ENCODE measurements at places on chromosomes 7 and 10. TPM values are rescaled to one million over a fixed set of nuclear protein-coding genes. Genes with fewer than 3 reads are reported as not detected.

EPHA1 gene
- 23.5 TPM for polyA plus RNA-seq

NACAD gene
- polyA plus RNA-seq, result 10.0 TPM

GRCh38 chr10:68440898-68441297 is 30.9 kb downstream of the DNA2 start:
- no peak for DNase-seq

DNA sequence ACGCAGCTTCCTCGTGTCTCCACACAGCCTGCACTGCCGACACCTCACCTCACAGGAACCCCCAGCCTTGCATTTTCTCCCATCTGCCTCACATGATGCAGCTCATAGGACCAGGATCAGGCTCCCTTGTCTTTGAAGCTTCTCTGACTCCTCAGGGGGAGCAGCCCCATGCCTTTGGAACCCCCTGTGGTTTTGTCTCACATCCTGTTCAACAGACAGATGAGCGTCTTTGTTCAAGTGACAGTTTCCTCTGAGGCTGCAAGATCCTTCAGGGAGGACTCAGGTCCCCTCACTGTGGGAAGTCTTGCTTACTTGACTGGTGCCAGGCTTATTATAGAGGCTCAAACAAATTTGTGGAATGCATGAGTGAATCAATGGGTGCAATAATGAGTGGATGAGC is 667.1 kb downstream of the INHBA start:
- DNase-seq, result no peak

DNA sequence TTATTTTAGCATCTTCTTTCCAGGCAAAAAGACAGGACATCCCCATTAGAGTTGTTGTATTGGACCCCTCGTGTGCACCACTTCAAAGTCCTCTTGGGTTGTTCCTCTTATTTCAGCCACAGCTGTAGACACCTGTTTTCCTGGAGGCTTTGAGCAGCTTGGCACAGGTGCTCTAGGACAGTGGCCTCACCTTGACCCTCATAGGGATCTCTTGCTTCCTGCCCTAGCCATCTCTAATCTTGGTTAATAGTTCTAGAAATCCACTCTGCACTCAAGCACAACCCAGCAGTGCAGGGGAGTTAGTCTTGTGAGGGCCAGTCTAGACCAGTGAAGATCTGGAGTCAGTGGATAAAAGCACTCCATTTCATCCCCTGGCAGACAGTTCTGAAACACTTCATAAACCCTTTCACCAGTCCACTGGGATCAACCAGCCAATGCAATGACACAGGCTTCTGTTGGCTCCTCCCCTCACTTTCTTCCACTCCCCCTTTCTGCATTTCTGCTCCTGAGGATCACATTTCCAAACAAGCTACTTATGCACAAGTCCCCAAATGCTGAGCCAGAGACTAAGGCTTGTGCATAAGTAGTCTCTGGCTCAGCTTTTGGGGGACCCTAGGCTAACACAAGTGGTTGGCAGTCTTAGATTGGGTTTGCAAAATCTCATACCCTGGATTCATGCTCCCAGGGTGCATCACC is 131.5 kb upstream of the LAMB4 start:
- no peak for DNase-seq

PDE6C gene
- polyA plus RNA-seq, result 2.5 TPM

DNA sequence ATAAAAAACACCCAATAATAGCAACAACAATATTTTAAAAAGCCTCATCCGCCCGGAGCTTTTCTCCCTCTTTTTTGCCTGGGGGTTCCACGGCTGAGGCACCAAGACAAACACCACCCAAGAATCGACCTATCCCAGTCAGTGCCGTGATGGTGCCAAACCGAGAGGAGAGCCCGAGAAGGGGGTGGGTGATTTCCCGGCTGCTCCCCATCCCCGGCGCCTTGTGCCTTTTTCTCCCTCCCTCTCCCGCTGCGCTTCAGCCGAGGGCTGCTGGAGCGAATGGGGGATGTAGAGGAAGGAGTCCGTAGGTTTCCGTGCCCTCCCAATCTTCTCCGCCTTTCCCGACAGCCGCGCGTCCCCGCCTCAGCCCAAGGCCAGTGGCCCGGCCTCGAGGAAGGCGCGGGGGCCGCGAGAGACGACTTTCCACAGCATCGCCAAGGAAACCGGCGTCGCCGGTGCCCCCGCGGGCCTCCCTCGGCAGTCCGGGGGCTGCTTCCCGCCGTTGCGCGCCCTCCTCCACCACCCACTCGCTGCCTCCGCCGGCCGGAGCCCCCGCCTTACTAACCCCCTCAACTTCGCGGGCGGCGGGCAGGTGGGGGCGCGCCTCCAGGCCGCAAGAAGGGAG is 1.3 kb downstream of the EGR2 start:
- DNase-seq, result no peak

- DNase-seq, result no peak
These were observed 724.5 kb downstream of the GRID1 start for GRCh38 chr10:85642082-85642420.

GRCh38 chr10:83083831-83084230 is 1055.5 kb upstream of the GHITM start:
- DNase-seq, result peak; percentile 6

DNA sequence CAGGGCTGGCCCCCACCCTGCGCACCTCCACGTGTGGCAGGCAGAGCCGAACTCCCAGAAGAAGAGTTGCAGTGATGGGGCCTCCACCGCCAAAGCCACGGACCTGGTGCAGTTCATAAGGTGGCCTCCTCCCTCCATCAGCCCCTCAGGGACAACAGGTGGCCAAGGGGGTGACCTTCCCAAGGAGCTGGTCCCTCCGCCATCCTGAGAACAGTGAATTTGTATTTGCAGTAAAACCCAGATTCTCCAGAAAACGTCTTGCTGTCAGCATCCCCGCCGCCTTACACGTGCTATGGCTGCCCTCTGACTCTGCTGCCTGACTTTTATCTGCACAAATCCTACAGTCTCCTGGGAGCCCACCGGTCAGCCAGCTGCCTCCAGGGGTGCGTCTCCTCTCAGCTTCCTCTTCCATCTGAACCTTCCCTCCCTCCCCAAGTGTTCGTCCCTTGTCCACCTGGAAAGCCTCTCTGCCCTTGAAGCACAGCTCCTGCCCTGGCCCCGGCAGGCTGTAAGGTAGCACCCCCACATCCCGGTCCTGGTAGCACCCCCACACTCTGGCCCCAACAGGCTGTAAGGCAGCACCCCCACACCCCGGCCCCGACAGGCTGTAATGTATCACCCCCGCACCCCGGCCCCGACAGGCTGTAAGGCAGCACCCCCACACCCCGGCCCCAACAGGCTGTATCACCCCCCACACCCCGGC is 311.8 kb downstream of the PTPRN2 start:
- DNase-seq, result no peak

- no peak for DNase-seq
These were observed 3.8 kb upstream of the IL6 start for GRCh38 chr7:22723181-22723601.

- DNase-seq, result no peak
These were observed 1.3 kb upstream of the TNRC18 start for GRCh38 chr7:5424749-5425506.

DNA sequence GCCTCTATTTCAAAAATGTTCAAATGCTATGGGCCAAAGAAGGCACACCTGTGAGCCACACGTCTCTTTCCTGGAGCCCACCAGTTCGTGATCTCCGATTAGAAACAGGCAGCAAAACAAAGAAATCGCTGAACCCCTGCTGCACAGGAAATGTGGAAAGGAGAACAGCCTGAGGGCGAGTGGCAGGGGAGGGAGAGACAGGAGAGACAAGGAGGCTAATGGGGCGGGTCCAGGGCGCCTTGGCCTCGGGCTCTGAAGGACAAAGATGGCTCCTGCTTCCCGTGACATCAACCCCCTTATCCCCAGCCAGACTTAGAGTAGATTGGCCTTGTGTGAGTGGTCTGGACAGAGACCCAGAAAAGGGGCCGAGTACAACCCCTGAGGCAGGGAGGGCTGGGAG is 62.4 kb upstream of the DOCK1 start:
- no peak for DNase-seq

DNA sequence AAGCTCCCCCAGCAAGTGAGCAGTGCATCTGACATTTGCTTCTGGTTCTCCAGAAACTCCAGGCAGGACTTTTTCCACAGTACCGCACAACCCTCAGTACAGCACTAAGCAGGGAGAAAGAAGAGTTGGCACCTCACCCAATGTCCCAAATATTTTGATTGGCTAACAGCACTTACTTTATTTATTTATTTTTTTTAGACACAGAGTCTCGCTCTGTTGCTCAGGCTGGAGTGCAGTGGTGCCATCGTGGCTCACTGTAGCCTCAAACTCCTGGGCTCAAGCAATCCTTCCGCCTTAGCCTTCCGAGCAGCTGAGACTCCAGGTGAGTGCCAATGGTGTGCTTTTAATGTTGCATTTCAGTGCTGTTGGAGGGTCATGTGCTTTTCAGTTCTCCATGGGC is 200.3 kb upstream of the ZMIZ1 start:
- no peak for DNase-seq

GRCh38 chr7:53993224-53993623 is 549.0 kb upstream of the VSTM2A start:
- no peak for DNase-seq

LSM5 gene
- 110 TPM for polyA plus RNA-seq

DNA sequence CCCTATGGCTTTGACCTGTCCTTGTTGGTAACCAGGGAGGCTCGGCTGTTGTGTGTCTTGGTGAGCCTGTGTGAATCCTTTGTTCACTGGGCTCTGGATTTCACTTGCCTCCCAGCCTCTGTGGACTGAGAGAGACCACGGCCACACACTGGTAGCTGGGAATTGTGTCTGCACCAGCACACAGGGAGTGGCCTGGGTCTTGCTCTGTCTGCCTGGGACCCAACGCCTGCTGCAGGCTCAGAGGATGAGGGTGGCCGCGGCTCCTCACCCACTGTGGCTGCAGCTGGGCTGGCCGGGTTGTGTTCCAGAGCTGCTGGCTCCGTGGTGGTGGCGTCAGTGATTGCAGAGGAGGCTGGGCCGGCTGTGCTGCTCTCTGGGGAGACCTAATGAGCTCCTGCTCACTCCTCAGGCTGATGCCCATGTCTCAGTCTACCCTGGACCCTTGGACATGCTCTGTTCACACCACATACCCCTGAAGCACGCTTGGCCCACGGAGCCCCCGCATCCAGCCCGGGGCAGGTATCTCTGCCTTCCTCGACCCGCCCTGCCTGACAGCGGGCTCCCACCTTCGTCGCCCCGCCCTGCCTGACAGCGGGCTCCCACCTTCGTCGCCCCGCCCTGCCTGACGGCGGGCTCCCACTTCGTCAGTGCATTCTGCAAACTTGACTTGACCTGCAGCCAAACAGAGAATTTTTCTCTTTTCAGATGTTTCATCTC is 328.5 kb downstream of the ADARB2 start:
- no peak for DNase-seq

- DNase-seq, result no peak
These were observed 14.9 kb downstream of the TSPAN15 start for GRCh38 chr10:69466158-69466490.

CLEC5A gene
- 0.56 TPM for polyA plus RNA-seq

DNA sequence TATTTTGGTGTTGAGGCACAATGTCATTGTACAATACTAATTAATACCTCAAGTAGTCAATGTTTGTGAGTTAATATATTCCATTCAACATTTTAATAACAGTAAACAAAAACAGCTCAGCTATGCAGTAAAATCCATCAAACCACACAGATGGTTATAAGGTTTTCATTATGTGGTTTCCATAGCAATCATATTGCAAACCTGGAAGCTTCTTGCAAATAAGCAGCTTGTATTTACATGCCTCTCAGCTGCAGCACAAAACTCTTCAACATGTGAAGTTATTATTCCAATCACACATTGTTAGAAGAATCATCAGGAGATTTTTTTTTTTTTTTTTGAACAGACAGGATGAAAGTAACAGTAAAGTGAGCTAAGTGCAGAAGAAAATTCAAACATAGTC is 170.2 kb downstream of the SKAP2 start:
- DNase-seq, result no peak

MRC1 gene
- polyA plus RNA-seq, result 23.6 TPM

GRCh38 chr10:3790858-3791257 is 5.8 kb upstream of the KLF6 start:
- DNase-seq, result no peak

- no peak for DNase-seq
These were observed 9.1 kb downstream of the KLF6 start for GRCh38 chr10:3775696-3776551.

DNA sequence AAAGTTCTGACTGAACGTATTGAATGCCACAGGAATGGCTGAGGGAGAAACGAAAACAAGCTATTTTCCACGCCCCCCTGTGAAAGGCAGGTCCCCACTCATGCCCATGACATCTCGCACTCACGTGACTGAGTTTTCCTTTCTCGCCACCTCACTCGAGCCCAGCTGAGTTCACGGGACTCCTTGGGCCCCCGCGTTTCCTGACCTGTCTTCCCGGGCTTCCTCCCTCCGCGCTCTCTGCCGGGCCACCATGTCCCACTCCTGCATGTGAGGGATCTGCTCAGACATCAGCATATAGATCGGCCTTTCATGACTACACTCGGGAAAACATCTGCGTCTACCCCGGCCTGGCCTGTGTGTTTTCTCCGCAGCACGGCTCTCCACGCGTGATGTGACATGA is 226.0 kb upstream of the ADARB2 start:
- DNase-seq, result no peak

DNA sequence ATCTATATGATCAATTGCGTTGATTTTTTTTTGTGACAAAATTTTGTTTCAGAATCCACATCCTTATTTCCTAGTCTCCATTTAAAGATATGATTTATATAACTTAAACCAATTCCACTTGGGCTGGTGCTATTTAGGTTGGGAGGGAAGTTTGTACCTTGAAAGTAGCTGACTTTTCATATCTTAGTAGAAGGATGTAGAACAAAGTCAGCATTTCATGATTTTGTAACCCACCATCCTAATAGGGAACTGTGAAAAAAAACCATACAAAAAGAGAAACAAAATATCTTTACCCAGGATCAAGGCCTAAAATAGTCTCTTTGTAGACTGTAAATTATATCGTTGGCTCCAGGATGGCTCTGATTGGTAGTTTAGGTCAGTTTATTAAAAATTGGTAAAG is 8.3 kb downstream of the HECTD2 start:
- DNase-seq, result no peak

DNA sequence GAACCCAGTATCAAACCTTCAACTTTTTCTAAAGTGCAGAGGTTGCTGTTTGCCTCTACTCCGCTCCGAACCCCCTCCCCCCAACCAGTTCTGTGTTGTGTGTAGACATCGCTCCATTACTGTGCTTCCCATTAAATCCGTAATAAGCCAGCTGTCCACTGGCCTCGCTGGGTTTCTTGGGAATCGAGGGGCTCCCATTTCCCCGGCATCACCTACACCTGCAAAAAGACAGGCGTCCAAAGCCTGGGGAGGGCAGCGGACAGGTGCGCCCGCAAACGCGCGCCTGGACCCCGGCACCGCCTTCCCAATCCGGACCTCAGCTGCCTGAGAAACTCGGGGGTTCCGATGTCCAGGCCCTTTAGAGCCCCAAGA is 631 bp downstream of the RTKN2 start:
- no peak for DNase-seq

- DNase-seq, result no peak
These were observed 60.1 kb downstream of the ASB13 start for GRCh38 chr10:5606321-5606720.

ARPC1A gene
- polyA plus RNA-seq, result 104 TPM

DNA sequence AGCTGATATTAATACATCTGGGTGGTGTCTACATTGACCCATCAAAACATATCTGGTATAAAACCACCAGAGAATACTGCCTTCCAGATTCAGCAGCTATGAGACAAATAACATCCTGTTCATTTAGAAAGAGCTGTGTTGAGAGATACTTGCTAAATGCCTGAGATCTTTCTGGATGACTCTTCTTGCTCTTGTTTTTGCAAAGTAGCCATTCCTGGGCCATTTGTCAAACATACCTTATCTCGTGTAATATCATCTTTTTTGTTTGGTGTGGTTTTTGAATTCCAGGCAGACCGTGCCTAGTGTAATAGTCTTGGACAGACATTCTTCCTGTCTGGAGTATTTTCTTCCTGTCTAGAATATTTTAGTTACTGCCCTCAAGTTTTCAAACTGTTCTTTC is 74.7 kb upstream of the PRR15 start:
- DNase-seq, result no peak

Measured in left renal pelvis (tissue), 4 donors.